H1 (cell line): ENCODE measurements at places on chromosomes 1 and 21. TPM values are rescaled to one million over a fixed set of nuclear protein-coding genes. Genes with fewer than 3 reads are reported as not detected.

The AGT gene
- total RNA-seq: not detected in 2 replicates

The SELL gene
- total RNA-seq: not detected in 2 replicates

The SYPL2 gene
- total RNA-seq: 1.5 and 1.7 TPM in 2 replicates

The GNAT2 gene
- not detected in 2 replicates for total RNA-seq

The CAPZB gene
- total RNA-seq: 371 TPM in 2 replicates

The CD101 gene
- 1.1 and 1.4 TPM in 2 replicates for total RNA-seq

The IQCC gene
- 4.2 and 4.3 TPM in 2 replicates for total RNA-seq

The AGBL4 gene
- 0.41 and 0.46 TPM in 2 replicates for total RNA-seq

The BARHL2 gene
- 0.15 TPM in 2 replicates for total RNA-seq

The UBL4B gene
- not detected in 2 replicates for total RNA-seq

The TMEM61 gene
- total RNA-seq: 0.50 and 0.54 TPM in 2 replicates

The EPHB2 gene
- 15.7 and 17.2 TPM in 2 replicates for total RNA-seq

The MIS18A gene
- total RNA-seq: 53.0 and 59.6 TPM in 2 replicates

The TFF2 gene
- not detected in 2 replicates for total RNA-seq

The CA6 gene
- not detected in 2 replicates for total RNA-seq

The TMEM82 gene
- 0.21 and 0.32 TPM in 2 replicates for total RNA-seq

The TNFRSF9 gene
- not detected in 2 replicates for total RNA-seq

The LAMC1 gene
- 90.3 and 92.1 TPM in 2 replicates for total RNA-seq

The OVAAL gene
- not detected in 2 replicates for total RNA-seq

The TMEM269 gene
- 0.35 and 0.61 TPM in 2 replicates for total RNA-seq

The G0S2 gene
- 1.0 and 1.7 TPM in 2 replicates for total RNA-seq

The HRNR gene
- total RNA-seq: not detected in 2 replicates

The TMEM200B gene
- total RNA-seq: 11.0 and 11.3 TPM in 2 replicates

The TCP10L gene
- total RNA-seq: 0.71 and 0.99 TPM in 2 replicates

The COL24A1 gene
- 0.77 and 1.1 TPM in 2 replicates for total RNA-seq

The CASZ1 gene
- total RNA-seq: 6.1 and 7.7 TPM in 2 replicates

The HES3 gene
- 54.3 and 67.9 TPM in 2 replicates for total RNA-seq

The TESK2 gene
- 10.9 and 12.6 TPM in 2 replicates for total RNA-seq

The VWA5B1 gene
- total RNA-seq: 0.78 and 2.3 TPM in 2 replicates

The RBP7 gene
- total RNA-seq: 7.2 and 7.7 TPM in 2 replicates

The MX2 gene
- total RNA-seq: 8.9 TPM in 2 replicates

The OPRD1 gene
- 3.3 and 3.7 TPM in 2 replicates for total RNA-seq

The SRGAP2C gene
- total RNA-seq: 25.2 and 28.7 TPM in 2 replicates

The CACHD1 gene
- total RNA-seq: 42.5 and 44.7 TPM in 2 replicates

The RXFP4 gene
- not detected in 2 replicates for total RNA-seq

The IL20 gene
- not detected in 2 replicates for total RNA-seq

The OR6K3 gene
- not detected in 2 replicates for total RNA-seq

The PADI3 gene
- 0.37 and 0.44 TPM in 2 replicates for total RNA-seq

The LRRC71 gene
- not detected in 2 replicates for total RNA-seq

The TPTE gene
- not detected in 2 replicates for total RNA-seq

The EDN2 gene
- 0.39 TPM in 1 of 2 replicates, not detected in the other for total RNA-seq

The ADPRS gene
- 22.9 and 23.9 TPM in 2 replicates for total RNA-seq

The VHLL gene
- not detected in 2 replicates for total RNA-seq

The PBXIP1 gene
- total RNA-seq: 17.9 and 19.8 TPM in 2 replicates

The CD164L2 gene
- total RNA-seq: 3.3 and 3.8 TPM in 2 replicates

The KRTAP11-1 gene
- total RNA-seq: not detected in 2 replicates

The WNT3A gene
- total RNA-seq: 0.10 and 0.19 TPM in 2 replicates

The PGLYRP4 gene
- total RNA-seq: not detected in 2 replicates

The AMY2B gene
- total RNA-seq: 2.0 and 2.1 TPM in 2 replicates
